ENCODE measurements at places on chromosomes 1 and 21.

GRCh38 chr1:3423245-3423829 is 31.1 kb upstream of the ARHGEF16 start:
- DNase-seq, result no peak

GRCh38 chr1:18090636-18091035 is 17.0 kb upstream of the IGSF21 start:
- no peak for DNase-seq

GRCh38 chr21:32351428-32351827 is 41.4 kb downstream of the URB1 start:
- no peak for DNase-seq

- no peak for DNase-seq
Observed at GRCh38 chr1:33146003-33146402, 35.8 kb downstream of the TRIM62 start.

DNA sequence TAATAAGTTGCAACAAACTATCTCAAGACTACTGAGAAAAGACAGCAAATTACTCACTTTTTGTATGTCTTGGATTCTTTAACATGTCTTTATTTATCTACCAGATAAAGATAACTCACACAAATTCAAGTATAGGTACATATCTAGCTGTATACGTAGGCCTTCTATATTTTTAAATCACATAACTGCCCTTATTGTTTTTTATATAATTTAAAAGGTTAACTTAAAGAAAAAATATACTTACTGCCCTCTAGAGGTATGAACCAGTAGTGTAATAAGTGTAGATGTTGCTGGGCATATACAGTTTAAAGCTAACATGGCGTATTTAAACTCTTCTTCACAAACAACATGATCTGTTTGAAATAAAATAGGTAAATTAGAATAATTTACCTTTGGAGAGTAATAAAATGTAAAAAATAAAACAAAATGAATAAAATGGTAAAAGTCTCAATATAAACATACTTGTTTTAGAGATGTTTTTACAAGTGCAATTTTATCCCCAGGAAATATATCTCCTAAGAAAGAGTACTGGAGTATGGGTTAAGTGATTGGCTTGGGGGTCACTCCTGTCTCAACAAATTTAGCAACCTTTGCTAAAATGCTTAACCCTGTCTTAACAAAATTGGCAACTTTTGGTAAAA is 235.2 kb downstream of the KCNT2 start:
- DNase-seq, result no peak

DNA sequence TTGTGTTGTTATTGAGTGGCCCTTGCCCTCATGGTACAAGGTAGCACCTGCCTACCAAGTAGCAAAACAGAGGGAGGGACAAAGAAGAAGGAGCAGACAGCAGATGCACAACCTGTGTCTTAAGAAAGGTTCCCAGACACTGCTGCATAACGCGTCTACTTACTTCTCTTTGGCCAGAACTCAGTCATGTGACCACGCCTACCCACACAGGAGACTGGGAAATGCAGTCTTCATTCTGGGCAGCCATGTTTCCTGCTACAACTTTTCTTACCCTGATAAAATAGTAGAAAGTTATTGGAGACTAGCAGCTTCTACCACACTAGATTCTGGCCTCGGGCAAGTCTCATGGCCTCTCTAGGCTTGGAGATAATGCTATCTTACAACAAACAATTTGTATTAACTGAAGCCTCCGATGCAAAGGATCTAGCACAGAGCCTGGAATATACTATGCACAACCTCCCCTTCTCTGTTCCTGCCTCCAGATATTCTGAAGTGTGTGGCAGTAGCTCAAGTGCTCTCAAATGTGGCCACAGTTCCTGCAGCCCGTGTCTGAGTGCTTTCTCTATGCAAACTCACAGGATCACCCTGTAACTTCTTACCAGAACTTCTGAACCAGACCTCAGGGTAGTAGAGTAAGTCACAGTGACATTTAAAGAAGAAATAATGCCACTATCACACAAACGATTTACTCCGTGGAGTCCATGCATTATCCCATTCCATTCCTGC is 34.1 kb upstream of the BTG2 start:
- DNase-seq, result peak; percentile 86

GRCh38 chr1:183622884-183623785 is 12.4 kb downstream of the ARPC5 start:
- DNase-seq, result peak; percentile 68

GRCh38 chr1:161913482-161914140 is 110.1 kb downstream of the OLFML2B start:
- DNase-seq, result no peak

- no peak for DNase-seq
Observed at GRCh38 chr1:64850846-64851245, 106.0 kb downstream of the RAVER2 start.

GRCh38 chr1:2136386-2137235 is 58.0 kb downstream of the FAAP20 start:
- DNase-seq, result no peak

DNA sequence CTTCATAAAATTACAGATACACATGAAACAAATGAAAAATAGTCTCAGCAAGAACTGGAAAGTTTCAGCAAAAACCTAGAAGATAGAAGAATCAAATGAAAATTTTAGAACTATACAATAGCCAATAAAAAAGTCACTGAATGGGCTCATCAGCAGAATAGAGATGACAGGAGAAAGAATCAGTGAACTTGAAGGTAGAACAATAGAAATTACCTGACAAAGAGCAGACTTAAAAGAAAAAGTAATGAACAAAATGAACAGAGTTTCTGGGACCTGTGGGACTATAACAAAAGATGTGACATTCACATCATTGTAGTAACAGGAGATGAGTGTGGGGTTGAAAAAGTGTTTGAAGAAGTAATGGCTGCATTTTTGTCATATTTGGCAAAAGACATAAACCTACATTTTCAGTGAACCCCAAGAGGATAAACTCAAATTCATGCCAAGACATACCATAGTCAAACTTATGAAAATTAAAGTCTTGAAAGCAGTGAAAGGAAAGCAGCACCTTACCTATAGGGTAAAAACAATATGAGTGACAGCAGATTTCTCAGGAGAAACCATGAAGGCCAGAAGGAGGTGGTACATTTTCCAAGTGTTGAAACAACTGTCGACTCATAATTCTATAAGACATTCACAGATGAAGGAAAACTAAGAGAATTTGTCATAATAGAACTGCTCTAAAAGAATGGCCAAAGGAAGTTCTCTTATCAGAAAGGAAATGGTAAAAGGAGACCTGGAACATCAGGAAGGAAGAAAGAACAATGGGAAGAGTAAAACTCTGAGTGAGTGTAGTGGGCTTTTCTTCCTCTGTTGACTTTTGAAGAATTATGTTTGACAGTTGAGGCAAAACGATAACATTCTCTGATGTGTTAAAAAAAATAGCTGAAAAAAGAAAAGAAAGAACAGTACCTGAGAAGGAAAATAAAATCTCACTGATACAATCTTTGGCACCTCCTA is 23.5 kb downstream of the NTPCR start:
- no peak for DNase-seq

- DNase-seq, result no peak
Observed at GRCh38 chr1:29033829-29034466, 89.8 kb downstream of the TMEM200B start.

DNA sequence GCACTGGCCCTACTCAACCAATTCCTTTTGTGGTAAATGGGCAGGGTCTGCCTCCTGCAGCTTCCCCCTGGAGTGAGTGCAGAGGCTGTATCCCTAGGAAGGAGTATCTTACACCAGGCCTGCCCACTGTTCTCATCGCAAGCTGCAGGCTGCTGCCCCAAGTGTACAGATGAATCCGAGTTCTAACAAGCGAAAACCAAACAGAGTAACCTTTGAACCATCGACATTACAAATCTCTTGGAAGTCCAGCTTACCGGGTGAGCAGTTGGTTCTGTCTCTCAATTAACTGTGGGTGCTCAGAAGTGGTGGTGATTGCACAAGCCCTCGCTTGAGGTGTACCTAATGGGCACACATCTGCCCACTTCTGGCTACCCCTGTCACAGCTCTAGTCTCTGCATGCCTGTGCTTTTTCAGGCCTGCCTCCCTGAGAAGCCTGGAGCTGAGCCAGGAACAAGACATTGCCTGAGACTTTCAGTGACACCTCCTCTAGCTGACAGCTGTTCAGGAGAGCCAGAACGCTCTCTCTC is 22.7 kb downstream of the INAVA start:
- no peak for DNase-seq

GRCh38 chr1:84301785-84302385 is 377 bp downstream of the SAMD13 start:
- no peak for DNase-seq

DNA sequence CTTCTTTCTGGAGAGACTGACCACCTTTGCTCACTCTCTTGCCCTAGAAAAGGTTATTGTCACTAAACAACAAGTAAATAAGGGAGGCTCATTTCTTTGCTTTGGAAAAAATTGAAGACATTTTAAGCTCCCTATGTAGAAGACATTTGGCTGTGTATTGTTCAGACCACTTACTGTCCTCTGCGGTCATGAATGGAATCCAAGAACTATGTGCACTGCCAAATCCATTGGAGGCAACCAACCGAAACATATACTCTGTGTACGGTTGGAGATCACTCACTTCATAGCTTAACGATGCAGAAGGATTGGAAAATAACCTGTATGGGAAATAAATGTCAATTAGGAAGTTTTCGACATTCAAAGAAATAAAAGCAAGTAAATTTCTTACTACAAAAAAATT is 332.8 kb downstream of the KCTD3 start:
- DNase-seq, result no peak

GRCh38 chr1:28249013-28249865 is 10.1 kb upstream of the SESN2 start:
- no peak for DNase-seq

DNA sequence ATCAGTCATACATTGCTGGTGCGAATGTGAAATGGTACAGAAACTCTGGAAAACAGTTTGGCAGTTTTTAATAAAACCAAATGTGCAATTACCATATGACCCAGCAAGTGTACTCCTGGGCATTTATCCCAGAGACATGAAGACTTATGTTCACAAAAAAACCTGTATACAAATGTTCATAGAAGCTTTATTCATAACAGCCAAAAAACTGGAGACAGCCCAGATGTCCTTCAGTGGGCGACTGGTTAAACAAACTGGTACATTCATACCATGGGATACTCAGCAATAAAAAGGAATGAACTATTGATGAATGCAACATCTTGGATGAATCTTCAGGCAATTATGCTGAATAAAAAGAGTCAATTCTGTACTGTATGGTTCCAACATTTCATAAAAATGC is 97.8 kb downstream of the DTL start:
- no peak for DNase-seq

- no peak for DNase-seq
Observed at GRCh38 chr1:19752083-19752696, 47.5 kb downstream of the TMCO4 start.

DNA sequence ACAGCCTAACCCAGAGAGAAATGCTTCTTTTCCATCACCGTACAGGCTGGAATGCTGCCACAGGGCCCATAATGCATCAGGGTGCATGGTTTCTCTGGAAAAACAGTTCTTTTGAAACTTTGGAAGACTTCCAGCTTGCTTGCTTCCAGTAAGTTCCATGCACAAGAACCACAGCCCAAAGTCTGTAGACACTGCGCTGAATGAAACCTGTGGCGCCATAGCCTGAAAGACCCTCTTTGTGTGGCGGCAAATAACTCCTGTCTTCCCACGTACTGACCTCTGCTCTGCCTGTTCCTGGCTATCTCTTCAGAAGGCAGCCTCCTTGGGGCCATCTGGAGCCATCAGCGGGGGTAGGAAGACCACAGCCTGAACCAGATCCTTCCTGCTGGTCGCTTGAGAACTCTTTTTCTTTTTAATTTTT is 15.1 kb downstream of the MIIP start:
- DNase-seq, result no peak

GRCh38 chr21:35565204-35565611 is 495.1 kb downstream of the SETD4 start:
- DNase-seq, result no peak

DNA sequence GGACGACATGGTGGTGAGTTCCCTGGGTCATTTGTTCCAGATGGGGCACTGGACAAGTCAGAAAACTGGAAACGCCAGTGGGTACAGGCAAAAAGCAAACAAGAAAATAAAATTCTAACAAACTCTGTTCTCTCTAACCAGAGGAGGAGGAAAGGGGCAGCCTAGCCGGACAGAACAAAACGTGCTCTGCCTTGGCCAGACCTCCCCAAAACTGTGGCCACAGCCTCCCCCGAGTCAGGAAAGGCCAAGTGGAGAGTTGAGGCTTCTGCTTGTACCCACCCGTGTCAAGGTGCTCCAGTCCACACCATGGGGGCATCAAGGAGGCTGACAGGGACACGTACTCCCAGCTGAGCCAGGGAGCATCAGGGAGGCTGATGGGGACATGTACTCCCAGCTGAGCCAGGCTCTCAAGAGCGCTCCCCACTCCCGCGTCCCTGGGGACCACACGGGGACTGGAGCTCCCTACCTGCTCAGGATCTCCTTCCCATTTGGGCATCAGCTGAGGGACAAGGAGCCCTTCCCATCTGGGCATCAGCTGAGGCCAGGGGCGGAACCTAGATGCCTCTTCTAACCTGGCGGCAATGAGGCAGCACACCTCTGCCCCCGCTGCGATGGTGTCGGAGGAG is 154.8 kb upstream of the COL6A1 start:
- no peak for DNase-seq

- DNase-seq, result no peak
Observed at GRCh38 chr1:110286564-110286963, 52.6 kb upstream of the RBM15 start.

DNA sequence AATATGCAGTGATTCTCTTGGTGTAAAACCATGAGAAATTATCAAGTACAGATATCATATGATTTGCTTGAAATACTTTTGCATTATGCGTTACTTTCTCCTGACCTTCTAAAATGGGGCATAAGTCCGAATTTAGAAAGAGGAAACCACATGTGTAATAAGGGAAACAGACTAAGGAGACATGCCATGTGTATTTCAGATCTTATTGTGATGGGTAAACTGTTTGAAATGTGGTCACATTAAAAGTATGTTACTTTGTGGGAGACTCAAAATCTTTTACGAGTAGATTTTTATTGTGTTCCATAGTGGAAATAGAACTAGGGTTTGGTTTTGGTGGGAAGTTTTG is 173.0 kb downstream of the NFIA start:
- DNase-seq, result no peak

- no peak for DNase-seq
Observed at GRCh38 chr1:158098256-158098655, 82.4 kb upstream of the CD1D start.

GRCh38 chr1:94048413-94049164 is 72.4 kb downstream of the ABCA4 start:
- no peak for DNase-seq
